ENCODE measurements at places on chromosomes 13 and 19. TPM values are rescaled to one million over a fixed set of nuclear protein-coding genes. Genes with fewer than 3 reads are reported as not detected.

Gene CYP4F11
- total RNA-seq: not detected

Gene SIGLEC12
- not detected for total RNA-seq

Gene ZNF471
- total RNA-seq: not detected

Gene PRR36
- 0.51 TPM for total RNA-seq

Gene LILRB5
- not detected for total RNA-seq

All from osteocyte (in vitro differentiated cells).